Panc1 (cell line): ENCODE measurements at places on chromosomes 4 and X. TPM values are rescaled to one million over a fixed set of nuclear protein-coding genes. Genes with fewer than 3 reads are reported as not detected.

The BEX4 gene
- 1.1 TPM for total RNA-seq

The CXCL10 gene
- total RNA-seq: not detected

The CXCL6 gene
- 0.33 TPM for total RNA-seq

The BMX gene
- total RNA-seq: not detected

GRCh38 chr4:168885400-168885799 lies 124.7 kb downstream of the CBR4 start:
- DNase-seq: no peak

DNA sequence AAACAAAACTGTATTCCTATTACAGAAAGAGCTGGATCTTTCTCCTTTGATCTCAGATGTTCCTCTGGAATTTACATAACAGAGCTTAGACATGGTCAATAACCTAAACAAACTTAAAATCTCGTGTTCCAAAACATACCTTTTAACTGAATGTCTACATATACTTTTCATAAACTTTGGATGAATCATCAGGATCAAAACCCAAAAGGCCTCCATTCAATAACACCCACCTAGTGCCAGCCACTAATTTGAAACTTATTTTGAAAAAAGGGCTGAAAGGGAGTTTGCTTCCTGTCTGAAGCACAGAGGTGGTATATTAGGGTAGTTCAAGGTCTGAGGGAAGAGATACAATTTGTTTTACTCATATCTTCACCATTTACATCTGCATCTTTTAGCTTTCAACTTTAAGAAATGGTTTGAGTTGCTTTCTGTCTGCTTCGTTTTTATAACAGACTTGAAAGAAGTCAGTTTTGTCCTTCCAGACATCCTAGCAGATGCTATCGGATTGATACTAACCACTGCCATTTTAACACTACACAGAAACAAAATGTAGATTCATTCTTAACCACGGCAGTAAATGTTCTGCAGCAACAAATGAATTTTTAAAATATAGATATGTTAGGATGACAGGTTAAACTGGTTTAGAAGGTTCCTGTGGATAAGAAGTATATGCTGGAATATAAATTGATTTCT lies 242.8 kb upstream of the DKK2 start:
- DNase-seq: no peak

DNA sequence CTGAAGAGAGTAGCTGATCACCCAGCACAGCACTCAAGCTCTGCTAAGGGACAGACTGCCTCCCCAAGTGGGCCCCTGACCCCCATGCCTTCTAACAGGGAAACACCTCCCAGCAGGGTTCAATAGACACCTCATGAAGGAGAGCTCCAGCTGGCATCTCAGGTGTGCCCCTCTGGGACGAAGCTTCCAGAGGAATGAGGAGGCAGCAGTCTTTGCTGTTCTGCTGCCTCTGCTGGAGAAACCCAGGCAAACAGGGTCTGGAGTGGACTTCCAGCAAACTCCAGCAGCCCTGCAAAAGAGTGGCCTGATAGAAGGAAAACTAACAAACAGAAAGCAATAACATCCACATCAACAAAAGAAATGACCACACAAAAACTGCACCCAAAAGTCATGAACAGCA lies 412.8 kb downstream of the PRDM5 start:
- no peak for DNase-seq

DNA sequence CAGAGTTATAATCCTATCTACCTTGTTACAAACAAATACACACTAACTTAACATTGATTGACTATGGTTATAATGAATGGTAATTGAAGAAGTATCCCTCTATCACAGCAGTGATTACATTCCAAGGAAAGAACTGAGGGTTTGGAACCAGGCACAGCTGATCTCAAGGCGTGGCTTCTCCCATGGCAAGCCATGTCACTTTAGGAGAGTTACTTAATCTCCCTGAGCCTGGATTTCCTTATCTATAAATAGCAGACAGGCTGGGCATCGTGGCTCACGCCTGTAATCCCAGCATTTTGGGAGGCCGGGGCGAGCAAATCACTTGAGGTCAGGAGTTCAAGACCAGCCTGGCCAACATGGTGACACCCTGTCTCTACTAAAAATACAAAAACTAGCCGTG lies 25.6 kb downstream of the SORBS2 start:
- DNase-seq: no peak

DNA sequence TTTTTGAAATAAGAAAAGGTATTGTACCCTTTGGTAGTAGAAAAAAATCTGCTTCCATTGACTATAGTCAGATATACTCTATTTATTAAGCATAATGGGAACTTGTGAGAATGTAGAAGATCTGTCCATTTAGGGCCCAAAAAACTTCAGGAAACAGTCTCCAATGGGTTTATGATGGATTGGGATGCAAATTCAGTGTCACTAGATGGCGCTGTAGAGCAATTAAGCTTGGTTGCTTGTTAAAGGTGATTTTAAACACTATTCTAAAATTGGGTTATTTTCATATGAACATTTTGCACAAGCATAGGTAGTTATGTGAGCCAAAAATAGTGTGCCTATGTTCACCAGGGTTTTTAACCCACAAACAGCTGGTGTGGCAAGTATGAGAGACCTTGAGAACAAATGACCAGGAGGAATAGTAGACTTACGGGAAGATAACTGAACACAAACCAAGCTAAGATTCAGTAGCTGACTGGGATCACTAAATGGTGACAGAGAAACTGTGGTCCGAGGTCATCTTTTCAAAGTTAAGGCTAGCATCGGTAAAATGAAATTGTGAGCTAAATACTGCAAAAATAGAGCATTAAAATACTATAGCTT lies 80.3 kb upstream of the LSM6 start:
- peak; percentile 28 for DNase-seq

GRCh38 chr4:101334963-101335572 lies 12.3 kb downstream of the PPP3CA start:
- no peak for DNase-seq

DNA sequence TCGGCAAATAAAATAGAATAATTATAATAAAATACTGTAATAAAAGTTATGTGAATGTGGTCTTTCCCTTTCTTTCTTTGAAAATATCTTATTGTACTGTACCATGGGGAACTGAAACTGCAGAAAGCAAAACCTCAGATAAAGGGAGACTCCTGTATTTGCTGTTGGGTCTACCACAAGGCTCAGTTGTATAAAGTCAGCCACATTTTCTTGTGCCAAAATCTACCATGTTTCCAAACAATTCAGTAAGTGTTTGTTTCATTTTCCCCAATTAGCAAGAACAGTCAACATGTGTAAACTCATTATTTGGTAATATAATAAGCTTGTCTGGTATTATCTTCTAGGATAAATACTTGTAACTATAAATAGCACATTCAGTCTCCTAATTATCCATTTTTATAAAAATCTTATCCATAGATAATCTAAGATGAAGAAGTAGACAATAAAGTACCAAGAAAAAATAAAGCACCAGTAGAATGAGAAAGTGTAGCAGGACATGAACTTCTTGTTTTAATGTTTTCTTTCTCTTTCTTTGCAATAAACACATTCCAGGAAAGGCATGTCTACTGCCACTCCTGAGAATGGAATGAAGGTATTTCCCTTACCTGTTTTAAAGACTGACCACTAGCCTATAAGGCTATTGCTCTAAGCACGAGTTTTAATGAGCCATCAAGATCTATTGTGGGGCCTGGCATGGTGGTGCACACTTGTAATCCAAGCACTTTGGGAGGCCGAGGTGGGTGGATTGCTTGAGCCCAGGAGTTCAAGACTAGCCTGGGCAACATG lies 15.0 kb upstream of the OTUD4 start:
- no peak for DNase-seq

DNA sequence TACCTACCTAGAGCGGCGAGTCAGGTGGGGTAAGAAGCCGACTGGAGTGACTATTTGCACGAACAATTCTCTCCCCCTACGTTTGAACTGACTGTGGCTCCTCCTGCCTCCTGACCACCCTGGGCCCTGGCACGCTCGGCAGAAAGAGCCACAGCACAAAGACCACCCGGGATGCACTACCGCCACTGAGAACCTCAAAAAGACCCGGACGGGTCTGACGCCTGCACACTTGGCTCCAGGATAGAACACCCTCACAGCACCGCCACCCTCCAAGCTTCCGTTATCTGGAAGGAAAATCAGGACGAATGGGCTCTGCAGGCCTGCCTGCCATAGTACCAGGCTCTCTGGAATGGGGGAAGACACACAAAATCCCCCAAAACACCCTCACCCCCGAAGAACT lies 2.2 kb downstream of the LRPAP1 start:
- DNase-seq: no peak

GRCh38 chr4:110073053-110073845 lies 125.2 kb downstream of the ELOVL6 start:
- DNase-seq: no peak

GRCh38 chr4:38125816-38126215 lies 165.6 kb downstream of the PTTG2 start:
- DNase-seq: no peak

- DNase-seq: no peak
Measured at GRCh38 chr4:69601065-69601464, 38.4 kb downstream of the UGT2A2 start.

DNA sequence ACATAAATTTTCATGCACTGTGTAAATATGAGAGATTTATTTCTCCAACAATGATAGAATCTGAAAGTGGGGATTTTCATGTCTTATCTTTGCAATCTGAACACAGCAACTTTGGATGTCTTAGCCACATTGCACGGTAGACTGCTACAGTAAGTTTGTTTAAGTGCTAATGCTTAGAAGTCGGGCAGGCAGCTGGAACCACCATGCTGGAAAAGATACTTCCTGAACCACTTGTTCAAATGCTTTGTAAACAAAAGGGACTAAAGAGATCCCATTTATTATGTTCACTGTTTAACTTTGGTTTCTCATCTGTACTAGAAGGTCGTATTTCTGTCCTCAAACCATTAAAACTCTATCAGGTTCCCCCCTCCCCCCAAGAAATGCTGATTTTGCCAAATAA lies 555.9 kb upstream of the DIPK2B start:
- no peak for DNase-seq

DNA sequence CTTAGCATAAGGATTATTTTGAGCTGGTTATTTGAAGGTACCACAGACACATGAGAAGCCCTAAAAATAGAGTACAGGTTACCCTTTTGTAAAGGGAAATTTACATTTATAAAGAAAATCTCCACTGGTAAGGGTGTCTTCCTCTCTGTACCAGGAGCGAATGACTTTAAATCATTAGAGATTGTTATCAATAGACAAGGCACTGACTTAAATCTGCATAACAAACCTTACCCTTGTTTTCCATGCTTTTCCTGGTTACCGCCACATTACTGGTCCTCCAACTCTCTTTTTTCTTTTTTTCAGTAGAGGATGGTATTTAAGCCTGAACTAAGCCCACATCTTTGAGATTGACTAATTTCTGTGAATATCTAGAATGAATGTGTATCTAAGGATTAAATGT lies 129.8 kb downstream of the SLC7A11 start:
- no peak for DNase-seq

DNA sequence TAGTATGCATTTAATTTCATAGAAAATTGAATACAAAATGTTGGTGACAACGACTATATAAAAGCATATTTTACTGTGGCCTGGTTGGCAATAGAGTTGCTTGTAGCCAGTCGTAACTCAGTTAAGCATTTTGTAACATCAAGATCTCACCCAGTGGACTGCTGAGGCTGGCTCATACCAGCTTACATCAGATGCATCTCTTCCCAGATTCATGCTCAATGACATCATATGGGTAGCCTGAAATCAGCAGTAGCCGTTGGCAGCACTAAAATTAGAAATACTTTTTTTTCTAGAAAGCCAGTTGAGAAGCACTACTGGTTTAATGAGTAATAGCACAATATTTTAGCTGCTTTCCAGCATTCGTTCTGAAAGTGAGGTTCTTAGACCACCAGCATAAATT lies 341.2 kb downstream of the TECRL start:
- no peak for DNase-seq

GRCh38 chrX:49664824-49665223 lies 31.0 kb downstream of the PAGE1 start:
- DNase-seq: no peak

GRCh38 chrX:119181491-119181890 lies 53.9 kb upstream of the KIAA1210 start:
- no peak for DNase-seq
